ENCODE measurements at places on chromosomes 7 and 10.
A peak's percentile ranks its signal among the peaks of the same experiment; 100 is the strongest.

GRCh38 chr10:133358162-133358924 lies 524 bp upstream of the FUOM start:
- H3K27me3 ChIP-seq, result no peaks in the 10 kb centered on the region
- peaks cover 3% of the 10 kb centered on the region for H3K36me3 ChIP-seq
- H3K4me1 ChIP-seq, result peaks cover 12% of the 10 kb centered on the region
- H3K27ac ChIP-seq, result no peak overlapping the region
- H3K4me3 ChIP-seq, result no peak overlapping the region
- DNase-seq, result no peak

- H3K27ac ChIP-seq, result no peak overlapping the region
- no peaks in the 10 kb centered on the region for H3K36me3 ChIP-seq
- no peaks in the 10 kb centered on the region for H3K27me3 ChIP-seq
- H3K4me1 ChIP-seq, result no peaks in the 10 kb centered on the region
These were observed 196.7 kb downstream of the MTERF1 start for GRCh38 chr7:91683823-91684222.

- no peak overlapping the region for H3K4me3 ChIP-seq
- peaks cover 43% of the 10 kb centered on the region for H3K27me3 ChIP-seq
- H3K36me3 ChIP-seq, result no peaks in the 10 kb centered on the region
- H3K27ac ChIP-seq, result no peak overlapping the region
- H3K4me1 ChIP-seq, result no peaks in the 10 kb centered on the region
These were observed 3.5 kb downstream of the FGFR2 start for GRCh38 chr10:121594623-121595350.

- DNase-seq, result peak; percentile 33
- H3K27me3 ChIP-seq, result peaks cover 3% of the 10 kb centered on the region
- peak overlapping the region; percentile 66 for H3K4me3 ChIP-seq
- H3K4me1 ChIP-seq, result peaks cover 19% of the 10 kb centered on the region
- H3K27ac ChIP-seq, result peak overlapping the region; percentile 82
These were observed 498 bp downstream of the RHOBTB1 start for GRCh38 chr10:60943316-60944057.

GRCh38 chr10:15719899-15720634 lies at the start of gene ITGA8:
Gene ITGA8, minus strand, starts transcription at chr10:15719922. Its CDS starts 151 bp downstream, at chr10:15719771.
- H3K36me3 ChIP-seq, result no peaks in the 10 kb centered on the region
- H3K4me1 ChIP-seq, result no peaks in the 10 kb centered on the region
- no peak within 1 kb of the TSS for H3K4me3 ChIP-seq
- no peak for DNase-seq
- H3K27ac ChIP-seq, result no peak within 1 kb of the TSS

GRCh38 chr7:144384071-144384470 lies 19.4 kb downstream of the NOBOX start:
- no peaks in the 10 kb centered on the region for H3K27me3 ChIP-seq
- H3K36me3 ChIP-seq, result no peaks in the 10 kb centered on the region
- H3K27ac ChIP-seq, result no peak overlapping the region
- H3K4me1 ChIP-seq, result no peaks in the 10 kb centered on the region
- DNase-seq, result no peak

GRCh38 chr10:130430291-130430690 lies 294.1 kb downstream of the GLRX3 start:
- H3K4me3 ChIP-seq, result no peak overlapping the region
- H3K27ac ChIP-seq, result no peak overlapping the region
- DNase-seq, result no peak
- no peaks in the 10 kb centered on the region for H3K36me3 ChIP-seq
- H3K4me1 ChIP-seq, result no peaks in the 10 kb centered on the region

GRCh38 chr10:130109796-130110245 lies 809 bp downstream of the C10orf143 start:
- H3K27ac ChIP-seq, result peak overlapping the region; percentile 98
- no peaks in the 10 kb centered on the region for H3K4me1 ChIP-seq
- H3K36me3 ChIP-seq, result no peaks in the 10 kb centered on the region
- no peaks in the 10 kb centered on the region for H3K27me3 ChIP-seq
- peak; percentile 92 for DNase-seq

DNA sequence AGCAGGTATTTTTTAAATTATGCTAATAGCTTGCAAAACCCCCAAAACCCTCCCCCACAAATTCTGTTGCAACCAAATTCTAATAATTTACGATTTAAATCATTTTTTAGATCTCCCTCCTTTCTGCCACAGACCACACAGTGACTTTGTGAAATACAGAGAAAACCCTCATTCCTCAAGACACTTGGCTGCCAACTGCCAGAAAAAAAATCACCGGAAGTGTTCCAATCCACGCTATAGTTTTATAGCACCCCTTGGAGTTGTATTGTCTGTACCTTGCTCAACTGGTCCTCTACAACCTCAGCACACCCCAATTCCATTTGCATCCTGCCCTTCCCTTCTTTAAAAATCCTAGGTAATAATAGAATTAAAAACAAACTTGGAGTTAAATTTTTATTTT lies 560.1 kb downstream of the PARD3 start:
- H3K27ac ChIP-seq, result no peak overlapping the region
- no peak for DNase-seq
- H3K27me3 ChIP-seq, result no peaks in the 10 kb centered on the region
- no peaks in the 10 kb centered on the region for H3K36me3 ChIP-seq

- no peak overlapping the region for H3K4me3 ChIP-seq
- H3K27ac ChIP-seq, result no peak overlapping the region
- no peaks in the 10 kb centered on the region for H3K36me3 ChIP-seq
- no peak for DNase-seq
- H3K27me3 ChIP-seq, result no peaks in the 10 kb centered on the region
These were observed 665.3 kb upstream of the IGFBP3 start for GRCh38 chr7:46586406-46586805.

GRCh38 chr7:103446049-103446520 lies at the start of gene SLC26A5:
Gene SLC26A5, minus strand, starts transcription at chr7:103446207. Its CDS starts 24,693 bp downstream, at chr7:103421514.
- no peaks in the 10 kb centered on the region for H3K36me3 ChIP-seq
- no peak within 1 kb of the TSS for H3K4me3 ChIP-seq
- no peaks in the 10 kb centered on the region for H3K4me1 ChIP-seq
- no peak for DNase-seq
- no peak within 1 kb of the TSS for H3K27ac ChIP-seq
